ENCODE measurements at places on chromosomes 13 and 19.

- DNase-seq: no peak
Observed at GRCh38 chr19:45147835-45148676, 12.7 kb downstream of the NKPD1 start.

GRCh38 chr13:59842507-59842906 lies 321.2 kb downstream of the DIAPH3 start:
- no peak for DNase-seq

GRCh38 chr19:55656988-55657747 lies 2.3 kb downstream of the U2AF2 start:
- DNase-seq: no peak

DNA sequence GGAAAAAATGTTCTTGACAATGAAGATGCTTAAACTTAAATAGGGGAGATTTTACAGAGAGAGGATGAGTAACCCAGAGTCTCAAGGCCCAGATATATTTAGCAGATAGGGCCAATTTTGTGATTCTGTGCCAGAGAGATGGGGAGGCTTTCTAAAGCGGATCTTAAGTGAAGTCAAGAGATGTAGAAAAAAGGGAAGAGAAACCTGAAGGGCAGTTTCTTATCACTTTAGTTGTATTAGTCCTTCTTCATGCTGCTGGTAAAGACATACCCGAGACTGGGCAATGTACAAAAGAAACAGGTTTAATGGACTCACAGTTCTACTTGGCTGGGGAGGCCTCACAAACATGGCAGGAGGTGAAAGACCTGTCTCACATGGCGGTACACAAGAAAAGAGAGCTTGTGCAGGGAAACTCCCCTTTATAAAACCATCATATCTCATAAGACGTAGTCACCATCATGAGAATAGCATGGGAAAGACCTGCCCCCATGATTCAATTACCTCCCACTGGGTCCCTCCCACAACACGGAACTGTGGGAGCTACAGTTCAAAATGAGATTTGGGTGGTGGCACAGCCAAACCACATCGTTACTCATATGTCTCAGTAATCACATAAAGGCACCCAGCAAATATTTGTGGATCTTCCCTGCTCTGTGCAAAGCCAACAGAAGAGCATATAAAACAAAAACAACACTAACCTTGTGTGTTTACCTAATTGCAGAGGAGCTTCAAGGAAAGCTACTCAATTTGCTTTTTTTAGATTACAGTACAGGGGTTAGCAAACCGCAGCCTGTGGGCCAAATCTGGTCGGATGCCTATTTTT lies 102.6 kb upstream of the MYCBP2 start:
- no peak for DNase-seq

DNA sequence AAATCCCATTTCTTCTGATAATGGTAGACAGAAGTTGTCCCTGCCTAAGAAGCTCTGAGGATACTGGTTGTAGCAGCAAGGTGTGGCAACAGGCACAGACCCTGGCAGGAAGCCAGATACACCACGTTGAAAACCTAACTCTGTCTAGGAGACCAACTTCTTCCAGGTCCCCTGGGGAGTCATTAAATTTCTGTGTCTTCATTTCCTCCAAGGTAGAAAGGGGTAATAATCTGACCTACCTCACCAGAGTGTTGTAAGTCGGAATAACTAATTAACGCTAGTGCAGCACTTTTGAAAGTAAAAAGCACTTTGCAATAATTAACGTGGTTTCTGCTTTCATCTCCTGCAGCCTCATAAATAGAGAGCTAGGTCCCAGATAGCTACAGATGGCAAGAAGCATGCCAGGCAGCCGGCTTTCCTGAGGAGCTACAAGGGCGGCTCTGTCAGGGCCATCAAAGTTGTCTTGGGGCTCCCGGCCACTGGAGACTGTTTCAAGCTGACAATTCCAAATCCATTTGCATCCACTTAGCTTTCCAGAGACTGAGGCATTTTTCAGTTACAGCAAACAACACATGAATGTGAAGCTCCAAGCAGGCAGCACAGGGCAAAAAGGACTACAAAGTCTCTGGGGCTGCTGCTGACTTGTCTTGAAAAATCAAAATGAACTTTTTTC lies 176.2 kb downstream of the FOXO1 start:
- no peak for DNase-seq

DNA sequence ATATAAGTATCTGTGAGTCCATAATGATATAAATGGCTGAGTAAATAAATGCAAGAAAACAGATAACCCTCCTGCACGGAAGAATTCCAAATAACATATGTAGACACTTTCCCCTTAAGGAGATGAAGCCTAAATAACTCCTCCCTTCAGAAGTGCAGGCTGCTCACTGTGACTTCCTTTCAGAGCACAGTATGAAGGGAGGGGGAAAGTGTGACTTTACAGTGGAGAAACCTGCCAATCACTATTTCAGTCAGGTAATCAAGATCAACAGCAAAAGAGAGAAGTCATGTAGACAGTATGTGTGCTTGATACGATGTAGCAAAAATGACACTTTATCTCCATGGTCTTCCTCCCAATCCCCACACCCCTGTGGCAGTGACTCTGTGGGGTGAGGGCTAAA lies 7.1 kb downstream of the GGACT start:
- DNase-seq: no peak

DNA sequence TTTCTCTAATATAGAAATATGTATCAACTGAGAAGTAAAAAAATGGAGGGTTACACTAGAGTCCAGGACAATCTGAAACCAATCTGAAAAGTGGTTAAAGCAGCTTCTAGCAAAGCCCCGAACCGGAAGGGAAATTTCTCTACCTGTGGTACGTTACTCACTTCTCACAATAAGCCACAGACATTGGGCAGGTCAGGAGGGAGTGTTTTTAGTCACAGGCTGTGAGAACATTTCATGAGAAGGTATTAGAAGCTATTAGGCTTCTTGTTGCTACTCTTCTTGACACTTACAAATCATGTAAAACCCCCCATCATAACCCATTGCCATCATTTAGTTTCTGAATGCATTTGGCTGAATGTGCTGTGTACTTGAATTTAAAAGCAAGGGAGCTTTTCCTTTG lies 120.9 kb downstream of the NUFIP1 start:
- no peak for DNase-seq

DNA sequence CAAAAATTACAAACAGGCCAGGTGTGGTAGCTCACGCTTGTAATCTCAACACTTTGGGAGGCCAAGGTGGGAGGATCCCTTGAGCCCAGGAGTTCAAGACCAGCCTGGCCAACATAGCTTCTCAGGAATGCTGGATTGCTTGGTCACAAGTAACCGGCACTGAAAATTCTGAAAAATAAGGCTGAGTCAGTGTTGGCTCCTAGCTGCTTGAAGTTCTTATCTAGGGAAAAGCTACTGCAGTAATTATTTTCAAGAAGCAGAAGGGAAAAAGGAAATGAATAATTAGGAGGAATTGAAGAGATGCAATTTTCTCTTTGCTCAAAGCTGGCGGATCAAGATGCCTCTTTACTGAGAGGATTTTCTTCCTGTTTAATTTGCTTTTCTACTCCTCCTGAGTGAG lies 75.0 kb upstream of the GTF3A start:
- no peak for DNase-seq

DNA sequence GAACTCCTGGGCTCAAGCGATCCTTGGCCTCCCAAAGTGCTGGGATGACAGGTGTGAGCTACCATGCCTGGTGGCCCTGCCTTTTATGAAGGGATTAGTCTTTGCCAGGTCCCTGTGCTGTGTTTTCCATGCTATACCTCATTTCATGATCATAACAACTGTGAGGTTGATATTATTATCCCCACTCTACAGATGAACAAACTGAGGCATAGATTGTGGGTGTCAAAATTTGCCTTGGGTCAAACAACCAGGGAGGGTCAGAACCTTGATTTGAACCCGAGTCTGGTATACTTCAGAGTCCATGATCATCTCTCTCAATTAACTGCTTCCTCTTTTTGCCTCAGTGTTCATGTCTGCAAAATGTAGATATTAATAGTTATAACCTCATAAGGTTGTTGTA lies 6.9 kb downstream of the PINLYP start:
- DNase-seq: no peak

DNA sequence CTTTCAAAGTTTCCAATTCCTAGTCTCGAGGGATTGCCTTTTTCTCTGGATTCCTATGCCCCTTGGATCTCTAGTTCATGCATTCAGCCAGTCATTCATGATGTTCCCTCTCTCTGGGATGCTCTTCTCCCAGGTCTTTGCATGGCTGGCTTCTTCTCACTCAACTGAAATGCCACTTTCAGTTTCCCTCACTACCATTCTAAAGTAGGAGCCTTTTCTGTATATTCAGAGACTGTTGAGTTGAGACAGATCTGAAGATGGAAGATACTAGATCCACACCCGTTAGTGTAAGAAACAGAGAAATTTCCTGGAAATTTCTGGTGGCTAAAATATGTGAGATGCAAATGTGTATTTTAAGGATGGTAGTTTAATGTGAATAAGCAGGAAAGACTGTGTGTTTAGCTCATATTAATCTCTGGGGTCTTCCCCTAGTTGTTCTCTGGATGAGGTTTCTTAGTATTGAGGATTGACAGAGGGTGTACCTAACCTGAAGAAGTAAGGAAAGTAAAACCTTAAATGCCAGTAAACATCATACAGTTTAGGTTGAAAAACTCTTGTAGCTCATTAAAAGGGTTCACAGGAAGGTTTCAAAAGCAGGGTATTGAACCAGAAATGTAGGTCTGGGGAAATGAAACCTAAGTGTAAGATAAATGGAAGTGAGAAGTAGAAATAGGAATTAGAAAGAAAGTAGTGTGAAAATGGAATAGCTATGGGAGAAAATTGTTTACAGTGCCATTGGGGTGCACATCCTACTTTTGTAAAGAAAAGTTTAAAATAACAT lies 331.3 kb downstream of the NDFIP2 start:
- DNase-seq: no peak

DNA sequence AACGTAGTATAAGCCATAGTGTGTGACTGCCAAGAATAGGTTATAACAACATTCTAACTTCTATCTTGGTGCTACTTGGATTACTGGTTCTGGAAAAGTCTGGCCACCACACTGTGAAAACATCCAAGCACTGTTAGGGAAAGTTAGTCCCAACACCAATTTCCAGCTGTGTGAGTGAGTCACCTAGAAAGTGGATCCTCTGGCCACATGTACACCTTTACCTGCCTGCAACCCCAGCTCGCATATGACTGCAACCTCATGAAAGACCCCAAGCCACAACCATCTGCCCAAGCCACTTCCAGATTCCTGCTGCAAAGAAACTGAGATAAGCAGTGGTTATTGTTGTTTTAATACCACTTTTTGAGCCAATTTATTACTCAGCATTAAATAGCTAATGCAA lies 404.5 kb downstream of the KCTD12 start:
- no peak for DNase-seq

DNA sequence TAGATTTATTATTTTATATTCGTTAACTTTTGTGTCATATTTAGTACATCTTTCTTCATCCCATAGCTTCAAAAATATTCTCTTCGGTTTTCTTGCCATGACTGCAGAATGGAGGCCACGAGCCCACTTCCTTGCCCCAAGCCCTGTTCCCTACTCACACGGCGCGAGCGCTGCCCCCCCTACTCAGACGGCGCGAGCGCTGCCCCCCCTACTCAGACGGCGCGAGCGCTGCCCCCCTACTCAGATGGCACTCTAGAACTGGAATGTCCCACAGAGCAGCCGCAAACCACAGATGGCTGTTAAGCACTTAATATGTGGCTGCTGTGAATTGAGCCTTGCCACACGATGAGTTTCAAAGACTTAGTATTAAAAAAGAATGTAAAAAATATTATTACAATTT lies 102.2 kb upstream of the PEG3 start:
- DNase-seq: no peak

- no peak for DNase-seq
Observed at GRCh38 chr13:45798851-45799250, 52.7 kb downstream of the SIAH3 start.

GRCh38 chr19:45474606-45475521 lies 7.1 kb downstream of the FOSB start:
- no peak for DNase-seq

DNA sequence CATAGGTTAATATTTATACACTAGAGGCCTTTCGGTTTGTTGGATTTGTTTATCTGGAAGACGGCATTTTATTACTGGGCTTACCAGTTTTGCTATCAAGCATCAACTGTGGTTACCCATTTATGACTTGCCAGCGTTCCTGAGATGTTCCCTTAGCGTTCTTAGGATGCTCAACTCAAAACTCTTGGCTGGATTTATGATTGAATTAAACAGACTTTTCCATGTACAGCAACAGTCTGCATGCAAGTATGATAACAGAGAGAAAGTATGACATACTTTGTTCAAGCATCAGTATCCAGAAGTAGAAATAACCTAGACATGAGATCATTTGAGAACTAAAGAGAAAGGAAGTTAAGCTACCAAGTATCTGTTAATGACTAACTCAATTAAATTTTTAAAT lies 29.9 kb upstream of the RNF113B start:
- no peak for DNase-seq

- no peak for DNase-seq
Observed at GRCh38 chr19:10805065-10805757, 30.8 kb downstream of the TMED1 start.

GRCh38 chr19:13840305-13841085 lies 36.4 kb upstream of the NANOS3 start:
- DNase-seq: no peak

DNA sequence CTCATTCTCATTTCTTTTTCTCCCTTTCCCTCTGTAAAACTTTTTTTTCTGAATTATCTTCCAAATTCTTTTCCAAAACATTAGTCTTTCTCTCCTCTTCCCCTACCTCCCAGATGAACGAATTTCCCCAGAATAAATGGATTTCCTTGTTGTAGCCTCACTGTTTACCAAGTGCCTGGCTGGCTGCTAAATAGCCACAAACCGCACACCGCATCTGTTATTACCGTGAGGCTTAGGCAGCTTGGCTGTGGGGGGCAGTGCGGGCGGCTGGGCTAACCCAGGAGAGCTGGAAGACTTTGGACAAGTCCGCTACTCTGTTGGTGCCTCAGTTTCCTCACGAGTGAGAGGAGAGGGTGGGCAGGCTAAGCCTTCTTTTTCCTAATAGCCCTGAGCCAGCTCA lies 10.7 kb downstream of the IL17D start:
- DNase-seq: no peak

GRCh38 chr13:110509478-110509926 lies 52.0 kb downstream of the RAB20 start:
- DNase-seq: no peak

- no peak for DNase-seq
Observed at GRCh38 chr19:32544917-32545316, 36.1 kb upstream of the PDCD5 start.

DNA sequence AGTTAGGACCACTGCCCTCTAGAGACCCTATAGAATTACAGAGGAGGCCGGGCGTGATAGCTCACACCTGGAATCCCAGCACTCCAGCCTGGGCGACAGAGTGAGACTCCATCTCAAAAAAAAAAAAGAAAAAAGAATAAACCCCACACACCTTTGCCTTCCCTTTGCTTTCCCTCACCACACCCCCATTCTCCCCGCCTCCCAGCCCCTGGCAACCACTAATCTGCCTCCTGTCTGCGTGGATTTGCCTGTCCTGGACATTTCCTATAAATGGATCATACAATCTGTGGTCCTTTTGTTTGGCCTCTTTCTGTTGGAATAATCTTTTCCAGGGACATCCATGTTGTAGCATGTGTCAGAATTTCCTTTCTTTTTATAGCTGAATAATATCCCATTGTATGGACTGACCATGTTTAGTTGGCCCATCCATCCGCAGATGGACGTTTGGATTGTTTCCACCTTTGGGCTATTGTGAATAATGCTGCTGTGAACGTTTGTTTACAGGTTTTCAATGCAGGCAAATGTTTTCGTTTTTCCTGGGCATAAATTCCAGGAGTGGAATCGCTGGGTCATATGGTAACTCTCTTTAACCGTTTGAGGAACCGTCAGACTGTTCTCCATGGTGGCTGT lies 15.3 kb downstream of the NACC1 start:
- no peak for DNase-seq

- no peak for DNase-seq
Observed at GRCh38 chr13:23202383-23202782, 21.6 kb downstream of the SGCG start.

Measured in NCI-H1930 (cell line).